ENCODE measurements at places on chromosomes 2 and 18. TPM values are rescaled to one million over a fixed set of nuclear protein-coding genes. Genes with fewer than 3 reads are reported as not detected.

MBD5 gene
- total RNA-seq, result 11.8 TPM

PLCL1 gene
- total RNA-seq, result 0.34 TPM

EMX1 gene
- total RNA-seq, result not detected

TFCP2L1 gene
- total RNA-seq, result 18.1 TPM

UGT1A1 gene
- 7.1 TPM for total RNA-seq

KCNIP3 gene
- 0.15 TPM for total RNA-seq

CASP10 gene
- 9.0 TPM for total RNA-seq

All from esophagus squamous epithelium (tissue), 5 donors.